ENCODE measurements at places on chromosomes 4 and X.
A peak's percentile ranks its signal among the peaks of the same experiment; 100 is the strongest.

DNA sequence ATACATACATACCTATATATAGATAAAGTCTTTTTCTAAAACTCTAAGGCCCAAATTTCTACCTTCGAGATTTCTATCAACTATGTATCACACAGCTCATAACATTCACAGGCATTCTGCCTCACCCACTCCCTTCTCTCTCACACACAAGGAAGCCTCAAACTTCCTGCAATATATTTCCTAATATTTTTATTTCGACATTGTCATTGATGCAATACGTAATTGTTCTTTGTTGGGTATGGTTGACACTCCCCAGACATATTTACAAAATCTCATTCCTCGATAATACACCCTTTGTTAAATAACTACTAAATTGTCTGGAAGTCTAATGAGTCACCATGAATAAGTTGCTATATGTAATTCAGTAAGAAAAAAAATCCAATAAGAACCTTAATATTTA is 143.5 kb downstream of the HNRNPD start:
- DNase-seq, result no peak

DNA sequence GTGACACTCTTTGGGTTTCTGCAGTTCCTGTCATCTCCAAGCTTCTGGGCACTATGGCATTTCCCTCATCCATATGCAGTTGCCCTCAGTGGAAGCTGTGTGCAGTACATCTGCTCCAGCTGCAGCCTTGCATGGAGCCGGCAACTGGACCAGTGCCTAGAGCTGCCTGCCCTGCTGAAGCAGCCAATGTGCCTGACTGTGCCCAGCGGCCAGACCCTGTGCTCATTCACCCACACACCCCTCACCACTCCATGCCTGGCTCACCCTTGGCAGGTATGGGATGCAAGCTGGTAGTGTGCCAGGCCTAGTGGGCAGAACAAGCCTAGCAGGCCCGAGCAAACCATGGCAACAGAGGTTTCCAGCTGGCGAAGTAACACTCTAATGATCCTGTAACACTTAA is 370.8 kb downstream of the FSTL5 start:
- no peak for DNase-seq

DNA sequence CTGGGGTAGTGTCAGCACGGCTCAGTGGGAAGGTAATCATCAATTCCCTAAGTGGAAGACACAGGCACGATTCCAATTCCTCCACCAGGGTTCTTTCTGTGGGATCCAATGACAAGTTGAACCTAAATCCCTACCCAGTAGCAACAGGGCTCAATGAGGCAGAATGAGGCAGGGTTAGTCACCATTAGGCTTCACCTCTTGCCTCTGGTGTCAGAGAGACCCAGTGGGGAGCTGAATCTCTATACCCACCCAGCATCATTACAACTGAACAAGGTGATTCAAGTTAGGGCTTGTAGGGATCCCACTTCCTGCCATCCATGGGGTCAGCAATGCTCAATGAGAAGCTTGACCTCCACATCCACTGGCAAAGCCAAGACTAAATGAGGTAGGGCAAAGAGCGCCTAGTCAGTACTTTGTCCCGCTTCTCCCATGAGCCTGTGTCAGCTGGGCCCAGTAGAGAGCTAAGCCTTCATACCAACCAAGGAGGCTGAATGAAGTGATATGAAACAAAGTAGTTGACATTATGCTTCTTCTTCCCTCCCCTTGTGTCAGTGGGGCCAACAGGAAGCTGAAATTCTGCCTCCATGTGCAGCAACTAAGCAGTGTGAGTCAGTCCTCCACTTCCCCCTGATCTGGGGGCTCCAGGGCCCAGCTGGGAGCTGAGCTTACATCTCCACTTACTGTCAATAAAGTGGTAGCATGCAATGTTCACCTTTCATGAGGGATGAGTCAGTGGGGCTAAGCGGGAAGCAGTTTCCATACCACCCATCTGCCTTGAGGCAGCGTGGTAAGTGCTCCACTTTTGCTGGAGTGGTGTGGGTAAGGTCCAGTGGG is 36.4 kb upstream of the RBM41 start:
- no peak for DNase-seq

DNA sequence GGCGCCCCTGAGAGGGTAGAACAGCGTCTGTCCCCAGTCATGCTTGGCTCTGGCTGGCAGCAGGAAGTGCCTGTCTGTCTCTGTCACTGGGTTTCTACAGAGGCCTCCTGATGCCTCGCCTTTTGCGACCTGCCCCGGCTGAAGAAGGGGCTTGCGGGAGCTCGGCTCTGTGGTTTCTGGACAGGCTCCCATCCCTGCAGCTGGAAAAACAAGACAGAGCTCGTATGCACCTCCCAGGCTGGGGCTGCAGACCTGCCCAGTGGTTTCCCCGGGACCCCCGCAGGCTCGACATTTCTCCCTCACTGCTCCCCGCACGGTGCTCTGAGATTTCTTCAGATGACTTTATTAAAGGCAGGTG is 57.0 kb upstream of the SORCS2 start:
- DNase-seq, result no peak

DNA sequence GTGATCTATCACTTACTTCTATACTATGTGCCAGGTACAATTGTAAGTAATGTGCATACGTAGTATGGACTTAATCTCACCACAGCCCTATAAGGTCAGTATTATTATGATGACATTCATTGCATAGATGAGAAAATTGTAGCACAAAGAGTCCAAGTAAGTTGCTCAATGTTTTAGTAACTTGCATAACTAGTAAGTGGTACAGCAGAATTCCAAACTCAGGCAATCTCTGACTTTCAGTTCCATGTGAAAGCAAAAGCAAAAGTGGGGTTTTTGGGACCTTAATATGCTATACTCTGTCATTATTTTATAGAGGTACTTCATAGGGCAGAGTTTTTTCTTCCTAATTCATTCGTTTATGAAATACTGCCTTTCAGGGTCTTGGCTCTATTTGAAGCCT is 188.8 kb upstream of the VEGFC start:
- no peak for DNase-seq

DNA sequence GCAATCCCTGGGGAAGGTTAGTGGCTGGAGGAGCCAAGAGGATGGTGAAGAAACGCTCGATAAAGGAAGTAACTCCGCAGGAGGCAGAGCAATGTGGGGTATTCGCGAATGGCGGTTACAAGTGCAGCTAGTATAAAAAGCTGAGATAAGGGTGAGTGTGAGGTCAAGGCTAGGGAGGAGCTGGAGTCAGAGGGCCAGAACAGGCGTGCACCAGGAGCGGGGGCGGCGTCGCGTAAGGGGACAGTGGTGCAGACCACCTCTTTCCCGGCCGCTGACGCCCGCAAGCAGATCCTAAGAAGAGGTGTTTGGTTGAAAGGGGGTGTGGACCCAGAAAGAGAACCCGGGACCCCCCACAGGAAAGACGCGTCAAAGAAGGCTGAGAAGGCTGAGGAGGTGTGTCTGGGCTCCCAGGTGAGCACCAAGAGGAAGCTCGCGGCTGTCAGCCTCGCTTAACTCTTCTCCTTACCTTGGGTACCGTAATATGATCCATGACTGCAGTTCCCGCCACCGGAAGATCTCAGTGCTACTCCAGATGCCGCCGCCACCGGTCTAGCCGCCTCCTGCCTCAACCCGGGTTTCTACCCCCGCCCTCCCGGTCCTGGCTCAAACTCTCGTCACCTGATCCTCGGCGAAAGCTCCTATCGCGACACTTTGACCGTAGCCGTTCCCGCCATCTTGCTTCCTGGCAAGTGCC is at the start of gene MTMR8:
MTMR8 (minus strand) TSS at position 579 of the 694 bp plus-strand sequence; CDS start at position 490, 89 bp downstream.
- peak; percentile 51 for DNase-seq

GRCh38 chrX:74578137-74578536 is 36.3 kb downstream of the RLIM start:
- no peak for DNase-seq

DNA sequence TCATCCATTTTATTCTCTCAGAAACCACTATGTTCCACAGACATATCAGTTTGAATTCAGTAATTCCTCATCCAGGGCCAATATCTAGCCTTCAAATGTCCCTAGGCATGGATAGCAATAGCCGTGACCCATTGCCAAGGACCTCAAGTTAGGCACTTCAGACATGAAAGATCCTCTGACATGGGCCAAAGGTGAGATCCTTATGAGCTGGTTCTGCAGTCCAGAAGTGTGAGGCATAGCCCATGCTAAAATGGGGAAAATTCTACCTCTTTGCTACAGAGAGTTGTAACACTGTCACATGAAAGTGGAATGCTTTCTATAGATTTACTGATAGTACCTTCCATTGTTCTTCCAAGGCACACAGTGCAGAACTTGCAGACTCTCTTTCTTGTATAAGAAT is 349.7 kb upstream of the GALNT7 start:
- DNase-seq, result no peak

DNA sequence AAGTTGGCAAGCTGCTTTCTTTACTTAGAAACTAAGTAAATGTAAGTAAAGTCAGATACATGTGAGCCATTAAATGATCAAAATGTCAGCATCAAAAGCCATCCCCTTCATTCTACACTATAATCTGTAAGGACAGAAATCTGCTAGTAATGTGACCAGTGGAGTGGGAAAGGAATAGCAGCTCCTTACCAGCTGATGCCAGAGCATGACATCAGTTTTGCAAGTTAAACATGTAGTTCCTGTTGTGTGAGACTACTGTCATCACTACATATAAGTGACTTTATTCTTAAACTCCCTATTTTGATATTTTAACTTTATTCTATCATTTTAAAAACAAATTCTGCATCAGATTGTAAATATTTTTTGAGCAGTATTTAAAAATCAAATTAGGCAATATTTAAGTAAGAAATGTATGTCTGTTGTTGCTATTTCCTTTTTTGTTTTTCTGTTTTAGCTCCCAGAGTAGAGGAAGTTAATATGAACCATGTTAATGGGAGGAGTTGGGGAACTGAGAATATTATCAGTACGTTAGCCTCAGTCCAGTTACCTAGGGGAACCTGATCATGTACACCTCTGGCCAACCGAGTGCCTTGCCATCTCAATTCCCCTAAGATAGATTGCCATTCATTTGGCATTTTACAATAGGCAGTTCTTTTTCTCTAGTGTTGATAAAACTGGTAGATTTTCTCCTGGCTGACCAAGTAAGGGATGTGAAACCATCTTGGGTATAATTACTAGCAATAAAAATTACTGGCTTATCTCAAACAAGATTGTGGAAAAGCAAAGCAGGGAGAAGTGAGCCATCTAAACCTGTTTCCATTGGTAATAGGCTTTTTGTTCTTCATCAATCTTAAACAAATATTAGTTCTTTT is 34.7 kb downstream of the CCNI start:
- no peak for DNase-seq

DNA sequence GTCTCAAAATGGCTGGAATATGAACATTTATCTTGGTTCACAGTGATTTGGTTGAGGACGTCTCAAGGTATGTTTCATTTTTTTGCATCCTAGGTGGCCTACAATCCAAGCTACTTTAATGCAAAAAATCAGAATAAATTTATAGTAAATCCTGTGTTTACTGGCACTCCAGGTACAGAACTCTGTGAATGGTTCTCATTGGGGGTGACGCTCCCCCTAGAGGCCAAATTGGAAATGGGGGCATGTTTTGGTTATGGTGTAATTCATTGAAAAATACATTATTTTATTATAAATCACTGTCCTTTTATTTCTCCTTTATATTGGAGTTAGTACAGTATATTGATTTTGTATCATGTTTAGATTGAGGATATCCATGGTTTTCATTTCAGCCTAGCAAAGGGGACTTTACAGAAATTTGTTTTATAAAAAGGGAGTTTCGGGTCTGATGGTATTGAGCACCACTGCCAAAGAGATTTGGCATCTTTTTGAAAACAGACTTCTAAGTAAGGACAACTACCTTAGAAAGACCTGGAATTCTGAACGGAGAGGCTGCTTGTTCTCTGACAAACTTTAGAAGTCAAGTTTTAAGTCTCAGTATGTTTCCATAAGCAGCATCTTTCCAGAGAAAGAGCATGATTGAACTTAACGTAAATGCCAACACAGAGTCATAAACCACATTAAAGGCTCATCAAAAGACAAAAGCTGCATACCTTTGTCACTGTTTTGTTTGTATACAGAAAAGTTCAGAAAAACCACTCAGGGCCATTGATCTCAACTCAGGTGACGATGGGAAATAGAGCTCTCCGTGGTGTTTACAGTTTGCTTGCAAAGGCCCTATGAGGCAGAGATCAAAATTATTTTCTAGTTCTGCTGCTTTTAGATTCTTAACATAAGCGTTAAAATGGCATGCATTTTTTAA is 19.4 kb downstream of the MTM1 start:
- DNase-seq, result peak; percentile 19

- DNase-seq, result no peak
These were observed 950 bp upstream of the TMEM271 start for GRCh38 chr4:576991-577498.

DNA sequence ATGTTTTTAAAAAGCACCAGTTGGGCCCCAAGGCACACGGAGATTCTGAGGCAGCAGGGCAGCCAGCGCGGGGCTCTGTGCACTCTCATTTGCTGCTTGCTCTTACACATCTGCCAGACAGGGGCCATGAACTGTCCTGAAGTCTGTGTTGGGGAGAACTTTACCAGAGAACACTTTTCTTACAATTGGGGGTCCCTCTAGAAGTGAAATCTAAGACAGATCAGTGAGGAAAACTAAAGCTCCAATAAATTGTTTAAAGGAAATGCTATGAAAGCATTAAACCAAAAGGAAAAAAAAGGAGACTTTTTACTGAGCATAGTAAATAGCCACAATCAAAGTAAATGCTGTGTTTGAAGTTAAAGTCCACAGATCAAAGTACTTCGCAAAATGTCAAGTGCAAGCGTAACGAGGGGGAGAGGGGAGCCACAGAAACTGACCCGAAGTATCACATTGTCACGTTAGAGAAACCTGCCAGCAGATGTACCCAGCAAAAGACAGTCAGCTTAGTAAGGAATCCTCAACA is 37.8 kb downstream of the SORBS2 start:
- no peak for DNase-seq

- DNase-seq, result peak; percentile 14
These were observed at the start of gene CHM for GRCh38 chrX:86047174-86047935. CHM (minus strand) TSS chrX:86047558; CDS start chrX:86047532, 26 bp downstream.

- DNase-seq, result peak; percentile 19
These were observed 531 bp downstream of the CAMK2D start for GRCh38 chr4:113760795-113761619.

Data from stimulated activated CD4-positive, alpha-beta T cell treated with anti-CD3 and anti-CD28 coated beads, Interleukin-15, amount 100 ng/mL, for 1 hour (primary cell).